ENCODE measurements at places on chromosomes 3 and 15. TPM values are rescaled to one million over a fixed set of nuclear protein-coding genes. Genes with fewer than 3 reads are reported as not detected.

DNA sequence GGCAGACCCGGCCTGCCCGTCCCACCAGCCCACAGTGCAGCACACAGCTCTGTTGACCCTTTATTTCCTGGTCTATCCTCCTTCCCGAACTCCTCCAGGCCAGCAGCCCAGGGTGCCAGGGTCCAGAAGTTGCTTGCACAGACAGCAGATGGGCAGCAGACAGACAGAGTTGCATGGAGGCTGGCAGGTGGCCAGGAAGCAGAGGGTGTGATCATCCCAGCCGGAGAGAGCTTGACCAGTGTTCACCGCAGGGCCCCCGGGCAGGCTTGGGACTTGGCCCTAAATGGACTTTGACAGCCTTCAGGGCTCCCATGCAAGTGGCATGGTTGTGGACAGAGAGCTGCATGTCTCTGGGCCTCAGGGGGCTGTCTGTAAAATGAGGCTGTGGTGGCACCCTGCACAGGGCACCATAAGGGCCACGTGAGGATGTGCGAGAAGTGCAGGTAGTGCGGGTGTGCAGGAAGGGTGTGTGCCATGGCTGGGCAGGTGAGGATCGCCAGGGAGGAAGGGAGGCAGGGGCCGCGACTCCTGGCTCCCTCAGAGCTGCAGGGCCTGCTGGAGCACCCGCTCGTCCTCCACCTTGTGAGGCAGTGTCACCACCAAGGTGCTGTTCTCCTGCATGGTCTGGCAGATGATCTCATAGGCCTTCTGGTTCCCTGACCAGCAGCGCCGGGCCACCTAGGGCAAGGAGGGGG lies 6.3 kb upstream of the ZXDC start:
- no peak for DNase-seq

- no peak for DNase-seq
These were observed 173.0 kb upstream of the FRMD4B start for GRCh38 chr3:69558912-69559311.

DNA sequence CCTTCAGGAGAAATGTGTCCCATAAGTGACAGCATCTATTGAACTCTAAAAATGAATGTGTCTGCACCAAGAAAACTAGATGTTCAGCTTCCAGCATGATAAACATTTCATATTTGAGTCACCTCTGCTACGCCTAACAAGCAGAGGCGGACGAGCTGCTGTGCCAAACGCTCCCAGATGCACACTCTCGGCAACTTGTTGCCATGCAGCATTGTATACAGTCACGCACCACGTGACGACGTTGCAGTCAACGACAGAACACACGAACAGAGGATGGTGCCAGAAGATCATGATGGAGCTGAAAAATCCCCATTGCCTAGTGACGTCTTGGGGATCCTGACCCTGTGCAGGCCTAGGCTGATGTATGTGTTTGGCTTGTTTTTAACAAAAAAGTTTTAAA lies 137.5 kb downstream of the XXYLT1 start:
- DNase-seq = no peak

The EFCC1 gene
- total RNA-seq = not detected

The CNOT10 gene
- 41.2 TPM for total RNA-seq

DNA sequence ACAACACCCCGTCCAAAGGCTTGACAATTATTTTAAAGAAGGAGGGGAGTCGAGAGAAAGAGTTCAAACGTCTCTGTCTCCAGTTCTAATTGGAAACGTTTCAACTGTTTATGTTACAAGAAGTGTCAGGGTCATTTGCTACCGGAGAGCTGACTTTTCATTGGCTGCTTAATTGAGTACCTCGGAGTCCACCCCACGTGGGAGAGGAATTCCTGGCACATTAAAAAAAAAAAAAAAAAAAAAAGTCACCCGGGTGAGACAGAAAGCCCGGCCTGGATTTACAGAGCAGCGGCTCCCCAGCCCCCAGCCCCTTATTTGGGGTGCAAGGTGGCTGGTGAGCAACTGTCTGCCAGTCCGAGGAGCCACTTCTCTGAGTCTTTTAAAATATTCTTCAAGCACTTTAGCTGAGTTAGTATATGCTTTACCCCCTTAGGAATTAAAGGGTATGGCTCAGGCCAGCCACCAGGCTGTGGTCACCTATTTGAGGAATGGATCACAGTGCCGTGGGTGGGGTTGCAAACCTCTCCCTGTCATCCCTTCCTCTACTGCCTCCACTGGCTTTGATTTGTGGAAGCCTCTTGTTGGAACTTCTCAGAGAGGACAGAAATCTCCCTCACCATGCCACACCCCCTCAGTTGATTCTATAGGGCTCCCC lies 3.9 kb upstream of the TLE3 start:
- DNase-seq = peak; percentile 84

- DNase-seq = peak; percentile 27
These were observed 28.9 kb downstream of the ITGB5 start for GRCh38 chr3:124858275-124858674.

The PLSCR2 gene
- not detected for total RNA-seq

DNA sequence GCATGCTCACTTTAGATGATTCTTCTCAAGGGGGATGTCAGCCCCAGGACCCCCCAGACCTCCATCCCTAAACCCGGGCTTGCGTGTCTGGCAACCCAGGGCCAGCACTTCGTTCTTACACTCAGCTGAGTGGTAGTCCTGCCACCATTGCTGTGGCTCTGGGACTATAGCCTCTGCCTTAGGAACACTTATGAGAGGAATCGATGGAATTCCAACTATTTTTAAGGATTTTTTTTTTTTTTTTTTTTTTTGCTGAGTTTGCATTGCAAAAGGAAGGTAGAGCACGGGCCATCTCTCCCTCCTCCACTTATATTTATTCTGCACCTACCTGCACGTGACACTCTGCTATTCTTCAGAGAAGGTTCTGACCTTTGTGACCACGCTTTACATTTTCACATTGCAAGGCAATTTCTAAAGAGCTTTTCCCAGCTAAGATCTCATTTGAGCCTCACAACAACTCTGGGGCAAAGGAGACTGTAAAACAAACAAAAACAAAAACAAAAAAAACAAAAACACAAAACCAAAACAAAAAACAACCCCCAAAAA lies 113.9 kb downstream of the LPP start:
- no peak for DNase-seq

The SLC4A7 gene
- total RNA-seq = 37.9 TPM

DNA sequence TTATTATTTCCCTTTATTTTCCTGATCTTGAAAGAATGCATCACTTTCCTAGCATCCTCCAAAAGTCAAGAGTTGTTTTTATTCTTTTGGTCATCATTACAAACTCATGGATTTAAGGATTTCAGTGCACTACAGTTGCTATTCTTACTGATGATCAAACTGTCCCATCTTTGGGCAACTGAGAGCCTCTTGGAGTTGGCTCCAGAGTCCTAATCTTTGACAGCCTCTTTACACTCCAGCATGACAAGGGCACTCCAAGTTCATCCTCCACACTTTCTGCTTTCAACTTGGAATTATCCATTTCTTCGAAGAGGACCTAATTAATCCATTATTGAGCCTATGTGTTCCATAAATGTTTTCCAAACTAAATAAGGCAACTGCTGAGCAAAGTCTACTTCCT lies 5.7 kb downstream of the UACA start:
- no peak for DNase-seq

- DNase-seq = no peak
These were observed 693.0 kb upstream of the CADM2 start for GRCh38 chr3:84265768-84266167.

The SMCO1 gene
- total RNA-seq = 0.14 TPM

DNA sequence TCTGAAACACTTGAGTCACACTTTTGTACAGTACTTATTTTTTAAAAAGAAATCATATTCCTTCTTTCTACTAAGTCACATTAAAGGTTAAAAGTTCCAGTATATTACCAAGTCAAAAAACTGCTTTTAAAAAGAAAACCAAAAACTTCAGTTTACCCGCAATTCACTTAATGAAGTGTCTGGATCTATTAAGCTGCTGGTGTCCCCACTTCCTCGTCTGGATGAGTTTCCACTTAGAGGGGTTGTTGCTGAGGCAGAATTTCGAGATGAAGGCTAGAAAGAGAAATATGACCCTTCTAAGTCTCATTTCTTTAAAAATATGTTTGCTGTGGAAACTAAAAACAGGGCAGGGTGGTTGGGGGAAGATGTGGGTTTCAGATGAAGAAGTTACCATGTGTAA lies 79.7 kb downstream of the LRRFIP2 start:
- DNase-seq = no peak

- DNase-seq = no peak
These were observed 39.0 kb downstream of the SIDT1 start for GRCh38 chr3:113571360-113571759.

DNA sequence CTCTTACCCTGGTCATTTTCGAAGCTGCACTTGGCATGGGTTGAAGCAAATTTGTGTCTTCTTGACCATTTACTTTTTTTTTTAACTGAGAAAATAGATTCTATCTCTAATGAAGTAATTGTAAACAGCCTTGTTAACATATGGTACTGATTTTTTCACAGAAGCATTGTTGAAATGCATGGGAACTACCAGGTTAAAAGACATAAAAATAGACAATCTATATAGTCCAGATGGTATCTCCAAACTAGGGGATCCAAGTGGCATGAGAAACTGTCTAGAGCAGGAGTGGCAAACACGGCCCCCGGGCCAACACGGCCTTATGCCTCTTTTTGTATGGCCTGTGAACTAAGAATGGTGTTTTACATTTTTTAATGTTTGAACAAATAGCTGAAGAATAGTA lies 41.9 kb downstream of the CACNA1D start:
- no peak for DNase-seq

DNA sequence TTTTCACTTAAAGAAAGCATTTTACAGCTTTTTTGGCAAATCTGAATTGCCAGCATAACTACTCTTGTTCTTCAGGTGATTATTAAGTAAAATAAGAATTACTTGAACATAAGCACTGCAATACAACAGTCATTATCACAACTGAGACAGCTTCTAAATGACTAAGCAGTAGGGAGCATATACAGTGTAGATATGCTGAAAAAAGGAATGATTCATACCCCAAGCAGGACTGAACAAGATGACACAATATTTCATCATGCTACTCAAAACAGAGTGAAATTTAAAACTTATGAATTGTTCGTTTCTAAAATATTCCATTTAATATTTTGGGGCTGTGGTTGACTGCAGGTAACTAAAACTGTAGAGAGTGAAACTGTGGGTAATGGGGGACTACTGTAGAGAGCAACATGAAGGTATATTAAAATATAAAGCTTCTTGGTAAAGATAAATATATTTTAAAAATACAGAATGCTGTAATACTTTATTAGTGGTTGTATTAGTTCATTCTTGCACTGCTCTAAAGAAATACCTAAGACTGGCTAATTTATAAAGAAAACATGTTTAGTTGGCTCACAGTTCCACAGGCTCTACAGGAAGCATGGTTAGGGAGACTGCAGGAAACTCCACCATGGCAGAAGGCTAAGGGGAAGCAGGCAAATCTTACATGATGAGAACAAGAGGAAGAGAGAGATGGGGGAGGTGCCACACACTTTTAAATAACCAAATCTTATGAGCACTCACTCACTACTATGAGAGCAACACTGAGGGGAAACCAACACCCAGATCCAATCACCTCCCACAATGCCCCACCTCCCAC lies 84.8 kb downstream of the DCLK3 start:
- peak; percentile 83 for DNase-seq

The SERINC4 gene
- 0.13 TPM for total RNA-seq

- DNase-seq = no peak
These were observed 2.8 kb upstream of the HERC1 start for GRCh38 chr15:63836579-63836978.

- no peak for DNase-seq
These were observed 34.2 kb downstream of the LIPC start for GRCh38 chr15:58465866-58466517.

- no peak for DNase-seq
These were observed 289.6 kb downstream of the EFHB start for GRCh38 chr3:19644405-19644804.

- DNase-seq = peak; percentile 42
These were observed 2.5 kb upstream of the PLCB2 start for GRCh38 chr15:40310001-40310959.

DNA sequence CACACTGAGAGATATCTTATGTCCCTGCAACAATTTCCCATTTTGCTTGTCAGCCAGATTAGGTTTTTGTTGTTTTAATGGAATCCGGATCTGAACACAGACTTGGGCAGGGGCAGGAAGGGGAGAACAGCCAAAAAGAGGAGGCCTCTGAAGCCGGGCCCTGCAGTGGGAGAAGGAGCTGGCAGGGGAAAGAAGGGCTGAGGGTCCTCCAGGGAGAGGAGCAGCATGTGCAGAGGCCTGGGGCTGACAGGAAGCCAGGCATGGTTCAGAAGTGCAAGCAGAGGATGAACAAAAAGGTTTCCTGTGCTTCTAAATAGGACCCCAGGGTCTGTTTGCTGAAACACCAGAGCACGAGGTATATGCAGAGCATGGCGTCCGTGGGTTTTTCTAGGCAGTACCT lies 49.1 kb upstream of the POMGNT2 start:
- DNase-seq = no peak

- DNase-seq = peak; percentile 32
These were observed 87.2 kb downstream of the TJP1 start for GRCh38 chr15:29734917-29735572.

DNA sequence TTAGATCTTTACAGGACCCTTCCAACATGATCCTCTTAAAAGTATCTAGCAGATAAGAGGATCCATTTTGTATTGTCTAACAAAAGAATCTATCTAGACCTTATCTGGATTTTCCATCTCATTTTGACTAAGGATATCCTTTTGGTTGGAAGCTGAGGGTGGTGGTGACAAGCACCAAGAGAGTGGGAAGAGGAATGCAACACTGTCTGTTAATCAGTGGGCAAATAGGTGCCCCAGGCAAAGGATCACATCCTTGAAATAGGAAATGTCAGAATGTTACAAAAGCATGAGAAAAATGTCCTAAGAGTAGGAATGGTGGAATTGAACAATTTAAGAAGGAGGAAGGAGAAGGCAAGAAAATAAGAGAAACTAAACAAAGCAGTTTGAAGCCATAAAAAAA lies 420.7 kb upstream of the CNTN3 start:
- DNase-seq = no peak

The ARGFX gene
- not detected for total RNA-seq

The MESP2 gene
- not detected for total RNA-seq

GRCh38 chr3:170257145-170257544 lies 34.9 kb downstream of the PRKCI start:
- no peak for DNase-seq

- DNase-seq = no peak
These were observed 14.1 kb downstream of the CCDC33 start for GRCh38 chr15:74250266-74250665.

The LRRC31 gene
- not detected for total RNA-seq

GRCh38 chr15:48657950-48658591 lies 12.6 kb upstream of the FBN1 start:
- DNase-seq = no peak
